ENCODE measurements at places on chromosomes 2 and 18. TPM values are rescaled to one million over a fixed set of nuclear protein-coding genes. Genes with fewer than 3 reads are reported as not detected.

- DNase-seq = no peak
These were observed 26.9 kb downstream of the LOXHD1 start for GRCh38 chr18:46630160-46630559.

DNA sequence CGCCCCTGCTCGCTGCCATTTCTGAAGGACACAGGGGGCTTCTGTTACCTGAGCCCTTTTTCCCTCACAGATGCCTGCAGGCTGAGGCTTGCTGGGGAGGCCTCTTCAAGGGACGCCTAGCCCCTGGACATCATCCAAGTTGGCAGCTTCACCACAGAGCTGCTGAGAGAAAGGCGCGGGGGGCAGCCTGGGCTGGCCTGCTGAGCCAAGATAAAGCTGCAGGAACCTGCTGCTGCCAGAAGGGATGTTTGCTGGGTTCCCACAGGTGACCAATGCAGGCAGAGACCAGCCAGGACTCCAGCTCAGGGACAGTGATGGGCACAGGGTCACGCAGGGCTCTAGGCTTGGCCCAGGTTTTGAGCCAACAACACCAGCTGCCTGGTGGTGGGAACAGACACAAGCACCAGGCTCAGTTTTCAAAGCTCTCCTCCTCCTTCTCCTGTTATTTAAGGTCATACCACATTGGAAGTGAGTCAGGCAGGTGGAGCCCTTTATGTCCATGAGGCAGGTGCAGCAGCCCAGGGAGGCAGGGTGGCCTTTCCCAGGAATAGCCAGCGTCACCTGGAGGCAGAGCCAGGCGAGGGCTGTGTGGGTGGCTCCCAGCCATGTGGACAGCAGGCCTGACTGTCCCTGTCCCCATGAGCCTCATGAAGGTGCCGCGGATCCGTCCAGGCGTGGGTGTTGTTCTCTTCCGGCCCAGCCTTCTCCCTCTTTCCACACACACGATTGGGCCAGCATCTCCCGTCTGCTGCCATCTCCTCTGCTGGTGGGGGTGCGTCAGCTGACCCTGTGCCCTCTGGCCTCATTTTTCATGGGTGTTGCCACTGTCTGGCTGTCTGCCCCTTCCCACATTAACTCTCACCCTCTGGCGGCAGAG, 515.5 kb upstream of the MYT1L start:
- DNase-seq = peak; percentile 9

DNA sequence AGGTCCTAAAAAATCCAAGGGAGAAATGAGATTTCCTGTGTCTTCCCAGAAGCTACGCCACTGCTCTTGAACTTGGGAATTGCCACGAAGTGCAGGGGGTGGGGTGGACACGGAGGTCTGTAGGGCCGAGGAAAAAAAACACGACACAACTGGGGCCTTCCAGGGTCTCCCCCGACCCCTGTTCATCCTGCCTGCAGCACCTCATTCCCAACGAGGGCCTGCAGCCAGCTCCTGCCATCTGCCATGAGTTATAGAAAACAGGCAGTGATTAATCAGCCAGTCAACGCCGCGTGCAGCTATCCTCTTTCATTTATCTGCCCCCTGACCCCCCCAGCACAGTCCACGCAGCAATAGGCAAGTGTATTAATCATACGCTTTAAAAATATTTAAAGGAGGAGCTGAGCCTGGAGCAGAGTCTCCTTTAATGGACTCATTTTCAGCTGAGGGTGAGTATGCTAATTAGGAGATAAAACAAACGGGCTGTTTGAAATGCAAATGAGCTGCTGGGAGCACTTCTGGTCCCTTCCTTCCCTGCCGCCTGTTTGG, 209.9 kb downstream of the TFCP2L1 start:
- DNase-seq = peak; percentile 69

- DNase-seq = peak; percentile 17
These were observed 324.5 kb upstream of the EPHA4 start for GRCh38 chr2:221896505-221897151.

- no peak for DNase-seq
These were observed 6.1 kb upstream of the DIPK1C start for GRCh38 chr18:74463254-74463653.

GRCh38 chr2:168874368-168875054, 15.7 kb downstream of the SPC25 start:
- no peak for DNase-seq

- DNase-seq = no peak
These were observed 240.1 kb upstream of the VRK2 start for GRCh38 chr2:57806449-57806968.

DNA sequence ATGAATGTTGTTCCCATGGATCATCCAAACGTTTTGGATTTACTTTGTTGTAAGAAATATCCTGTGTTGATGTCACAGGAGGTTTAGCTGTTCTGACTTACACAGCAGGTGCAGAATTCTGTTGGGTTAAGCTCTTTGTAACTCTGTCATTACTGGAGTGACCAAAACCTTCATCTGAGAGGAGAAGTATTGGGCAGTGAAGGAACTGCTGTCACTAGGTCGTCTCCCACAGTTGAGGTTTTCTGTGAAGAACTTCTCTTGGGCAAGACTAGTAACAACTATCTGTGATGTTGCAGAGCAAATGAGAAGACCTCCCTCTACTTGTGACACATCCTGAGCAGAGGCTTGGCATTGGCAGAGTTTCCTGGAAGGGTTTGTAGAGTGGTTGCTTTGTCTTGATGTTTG, 2.9 kb downstream of the SPTBN1 start:
- no peak for DNase-seq

GRCh38 chr2:96408616-96409015, 73.0 kb downstream of the NCAPH start:
- no peak for DNase-seq

DNA sequence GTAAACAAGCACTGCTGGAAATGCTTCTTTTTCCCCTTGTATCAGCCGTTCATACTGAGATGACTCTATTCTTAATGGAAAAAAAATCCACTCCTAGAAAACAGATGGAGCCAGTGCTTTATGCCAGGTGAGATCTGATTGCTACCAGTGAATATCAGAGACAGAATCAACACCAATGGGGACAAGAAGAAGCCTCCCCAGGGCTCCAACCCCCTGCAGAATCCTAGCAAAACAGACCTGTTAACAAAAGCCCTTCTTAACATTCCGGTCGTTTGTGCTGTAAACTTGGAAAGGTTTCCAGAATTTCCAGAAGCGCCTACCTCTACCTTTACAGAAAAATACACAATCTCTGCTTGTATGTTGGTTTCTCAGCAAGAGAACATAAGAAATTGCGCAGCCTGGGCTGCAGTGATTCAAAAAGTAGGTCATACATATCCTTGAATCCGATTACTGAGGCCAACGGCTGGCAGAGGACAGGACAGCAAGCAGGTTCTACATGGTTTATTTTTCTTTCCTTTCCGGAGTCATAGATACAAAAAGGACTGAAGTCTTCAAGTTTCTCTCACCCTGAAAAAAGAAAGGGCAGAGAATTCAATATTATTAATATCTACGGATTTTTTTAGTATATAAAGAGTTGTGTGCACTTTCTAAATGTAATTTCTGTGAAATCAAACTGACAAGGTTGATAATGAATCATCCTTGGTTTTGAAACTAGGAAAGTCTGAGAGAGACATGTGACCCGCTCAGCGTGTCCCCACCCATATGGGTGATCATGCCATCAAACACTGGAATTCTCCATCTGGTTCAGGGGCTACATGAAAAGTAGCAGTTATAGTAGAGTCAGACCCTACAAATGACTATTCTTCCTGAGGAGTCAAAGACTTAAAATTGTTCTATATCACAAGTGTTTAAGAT, 266.7 kb upstream of the MGAT5 start:
- DNase-seq = no peak

- DNase-seq = no peak
These were observed 34.7 kb downstream of the INO80C start for GRCh38 chr18:35463050-35463449.

GRCh38 chr2:230790981-230791380, 73.8 kb upstream of the ITM2C start:
- DNase-seq = no peak

DNA sequence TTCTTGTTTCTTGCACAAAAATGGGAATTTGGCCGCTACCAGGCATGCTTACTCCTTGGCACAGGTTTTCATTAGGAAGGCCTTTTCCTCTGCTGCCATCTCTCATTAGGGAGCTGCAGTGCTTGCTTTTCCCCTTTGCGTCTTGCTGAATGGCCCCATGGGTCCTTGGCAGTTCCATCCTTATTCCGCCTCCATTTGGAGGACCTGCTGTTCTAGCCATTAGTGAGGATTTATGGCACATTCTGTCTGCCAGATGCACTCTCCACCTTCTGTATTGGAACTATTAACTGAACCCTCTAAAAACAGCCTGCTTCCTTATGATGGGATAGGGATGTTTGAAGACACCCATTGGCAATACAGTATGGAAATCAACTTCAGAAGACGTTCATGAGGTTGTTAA, 103.5 kb upstream of the NOSTRIN start:
- DNase-seq = no peak

DNA sequence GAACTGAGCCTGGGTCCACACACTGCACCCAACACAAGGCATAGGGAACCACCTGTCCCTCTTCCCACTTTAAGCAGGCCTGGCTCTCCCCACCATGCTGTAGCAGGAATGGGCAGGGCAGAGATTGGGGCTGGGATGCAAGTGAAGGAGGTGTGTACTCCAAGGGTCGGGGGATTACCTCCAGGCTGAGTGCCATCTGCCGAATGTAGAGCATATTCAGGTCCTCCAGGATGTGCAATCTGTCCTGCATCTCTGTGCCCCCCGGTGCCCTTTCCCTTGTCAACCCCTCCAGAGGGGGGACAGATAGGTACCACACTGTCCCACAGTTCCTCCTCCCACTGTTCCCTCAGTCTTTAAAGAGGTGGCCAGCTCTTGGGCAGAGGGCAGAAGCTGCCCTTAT, 2.4 kb downstream of the RTKN start:
- DNase-seq = no peak

- no peak for DNase-seq
These were observed 23.4 kb upstream of the TANK start for GRCh38 chr2:161136696-161137324.

DNA sequence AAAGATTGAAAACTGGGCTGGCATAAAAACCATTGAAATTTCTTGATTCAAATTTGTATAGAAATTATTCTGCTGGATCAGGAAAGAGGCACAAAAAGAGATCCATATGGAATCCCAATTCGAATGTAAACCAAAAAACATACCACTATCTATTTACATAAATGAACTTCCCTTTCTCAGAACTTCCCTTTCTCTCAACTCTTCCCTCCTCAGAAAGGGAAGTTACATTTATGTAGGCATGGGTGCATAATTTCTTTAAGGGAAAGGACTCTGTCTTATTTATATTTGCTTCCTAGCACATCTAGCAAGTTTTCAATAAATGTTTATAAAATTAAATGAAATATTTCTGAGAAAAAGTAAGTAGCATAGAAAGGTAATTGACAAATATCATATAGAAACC, 398.1 kb upstream of the ATP5MC3 start:
- DNase-seq = no peak

GRCh38 chr2:68429311-68429826, 37.7 kb downstream of the FBXO48 start:
- no peak for DNase-seq

DNA sequence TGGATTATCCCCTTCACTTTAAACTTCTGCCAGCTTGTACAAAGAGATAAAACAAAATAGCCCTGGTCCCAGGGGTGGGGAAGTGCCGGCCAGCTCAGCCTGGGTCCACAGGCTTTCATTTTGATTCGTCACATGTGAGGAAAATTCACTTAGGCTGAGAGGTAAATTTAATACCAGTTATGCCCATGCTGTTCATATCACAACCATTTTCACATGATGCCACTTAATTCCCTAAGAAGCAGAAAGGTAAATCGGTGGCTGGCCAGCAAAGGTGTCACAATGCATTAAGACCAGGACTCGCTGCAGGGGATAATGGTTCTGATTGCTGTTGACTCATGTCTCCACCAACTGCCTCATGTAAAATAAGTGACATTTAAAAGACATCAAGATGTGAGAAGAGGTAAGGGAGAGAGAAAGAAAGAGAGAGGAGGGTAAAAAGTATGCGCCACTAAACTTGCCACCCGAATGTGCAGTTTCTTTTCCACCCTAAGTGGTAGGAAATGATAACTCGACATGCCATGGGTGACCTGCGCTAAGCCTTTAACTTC, 261.0 kb upstream of the SIX3 start:
- DNase-seq = no peak

DNA sequence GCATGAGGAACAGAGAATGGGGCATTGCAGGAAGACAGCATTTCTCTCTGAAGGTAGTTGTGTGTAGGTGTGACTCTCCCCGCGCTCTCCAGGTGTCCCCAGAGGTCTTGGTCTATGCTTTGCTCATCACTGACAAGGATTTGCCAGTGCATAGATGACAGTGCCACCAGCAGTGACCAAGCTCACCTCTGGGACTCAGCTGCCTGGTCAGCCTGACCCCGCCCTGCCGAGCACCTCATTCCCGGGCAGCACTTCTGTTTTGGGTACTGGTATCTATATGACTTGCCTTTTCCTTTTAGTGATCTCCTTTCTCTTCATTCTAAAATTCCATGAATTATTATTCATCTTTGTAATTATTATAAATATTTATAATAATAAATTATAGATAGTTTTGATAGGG, 59.1 kb downstream of the GBX2 start:
- DNase-seq = no peak

- no peak for DNase-seq
These were observed 197.8 kb downstream of the GBX2 start for GRCh38 chr2:235970204-235971040.

- DNase-seq = no peak
These were observed 112.2 kb upstream of the COPS8 start for GRCh38 chr2:236973343-236973980.

DNA sequence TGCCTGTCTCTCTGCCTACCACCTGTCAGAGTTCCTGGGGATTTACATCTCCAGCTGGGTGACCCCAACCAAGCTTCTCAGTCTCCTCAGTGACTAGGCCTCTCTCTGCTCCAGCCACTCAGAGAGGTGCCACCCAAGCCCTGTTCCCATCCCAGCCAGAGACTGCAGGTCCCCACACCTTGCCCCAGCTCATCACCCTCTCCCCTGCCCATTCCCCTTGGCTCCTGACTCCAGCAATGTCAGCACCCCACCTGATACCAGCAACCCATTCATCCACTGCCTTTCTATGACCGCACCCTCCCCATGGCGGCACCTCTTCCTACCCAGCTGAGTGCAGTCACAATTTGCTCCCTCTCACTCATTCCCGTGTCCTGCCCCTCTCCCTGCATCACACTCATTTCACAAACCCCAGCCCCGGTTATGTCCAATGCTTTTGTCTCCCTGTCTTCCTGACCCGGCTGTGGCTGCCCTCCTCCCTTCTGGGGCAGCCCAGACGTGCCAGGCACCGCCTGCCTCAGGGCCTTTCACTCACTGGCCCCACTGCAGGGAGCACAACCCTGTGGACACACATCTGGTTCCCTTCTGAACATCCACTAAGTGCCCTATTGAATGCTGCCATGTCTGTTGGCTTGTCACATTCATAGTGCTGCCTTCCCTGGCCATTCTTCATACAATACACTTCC, 494.8 kb upstream of the HS6ST1 start:
- DNase-seq = no peak

The PDE6D gene
- polyA plus RNA-seq = 25.6 TPM

The LIMS3 gene
- 6.6 TPM for polyA plus RNA-seq

The CRACDL gene
- polyA plus RNA-seq = 2.6 TPM

The UCN gene
- 1.1 TPM for polyA plus RNA-seq

The SYT4 gene
- polyA plus RNA-seq = 0.39 TPM

The GNLY gene
- polyA plus RNA-seq = 0.42 TPM

The ALK gene
- 0.60 TPM for polyA plus RNA-seq

All from renal cortex interstitium (tissue), 15 donors.